ENCODE measurements at places on chromosomes 3 and 15. TPM values are rescaled to one million over a fixed set of nuclear protein-coding genes. Genes with fewer than 3 reads are reported as not detected.

Gene SCAANT1
- total RNA-seq, result not detected

Gene ZNF710
- 7.8 TPM for total RNA-seq

Gene SPINK8
- total RNA-seq, result not detected

Gene HTR3E
- total RNA-seq, result not detected

Gene BTLA
- not detected for total RNA-seq

Gene OR5K2
- total RNA-seq, result not detected

Gene LTF
- 2.3 TPM for total RNA-seq

Gene GOLGA6D
- not detected for total RNA-seq

Gene GOLGA8G
- not detected for total RNA-seq

Gene IVD
- 60.5 TPM for total RNA-seq

Gene MAPK6
- total RNA-seq, result 18.8 TPM

Gene TRH
- total RNA-seq, result not detected

Gene ADPRH
- 10.2 TPM for total RNA-seq

Gene CAPN3
- 6.8 TPM for total RNA-seq

Gene IQCF5
- not detected for total RNA-seq

Gene CCDC39
- not detected for total RNA-seq

Gene PIGZ
- total RNA-seq, result 4.7 TPM

Gene SYNPR
- total RNA-seq, result 5.9 TPM

Gene COL6A6
- 3.6 TPM for total RNA-seq

Gene TMEM108
- total RNA-seq, result 11.1 TPM
